Myocyte (in vitro differentiated cells): ENCODE measurements at places on chromosomes 16 and 17.
A peak's percentile ranks its signal among the peaks of the same experiment; 100 is the strongest.

DNA sequence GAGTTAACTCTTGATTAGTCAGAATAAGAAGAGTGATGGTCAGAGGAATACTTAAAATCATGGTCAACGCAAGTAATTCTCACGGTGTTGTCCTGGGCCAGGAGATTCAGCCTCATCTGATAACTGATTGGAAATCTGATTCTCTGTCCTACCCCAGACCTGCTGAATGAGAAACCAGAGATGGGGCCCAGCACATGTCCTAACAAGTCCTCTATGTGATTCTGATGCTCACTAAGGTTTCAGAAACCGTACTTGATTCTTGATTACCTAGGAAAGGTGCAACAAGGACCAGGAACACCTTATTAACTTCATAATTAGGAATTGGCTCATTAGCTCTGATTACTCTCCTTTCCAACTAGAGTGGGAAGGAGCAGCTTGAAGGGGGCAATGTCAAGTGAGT lies 44.5 kb downstream of the ANKFY1 start:
- no peak for DNase-seq

DNA sequence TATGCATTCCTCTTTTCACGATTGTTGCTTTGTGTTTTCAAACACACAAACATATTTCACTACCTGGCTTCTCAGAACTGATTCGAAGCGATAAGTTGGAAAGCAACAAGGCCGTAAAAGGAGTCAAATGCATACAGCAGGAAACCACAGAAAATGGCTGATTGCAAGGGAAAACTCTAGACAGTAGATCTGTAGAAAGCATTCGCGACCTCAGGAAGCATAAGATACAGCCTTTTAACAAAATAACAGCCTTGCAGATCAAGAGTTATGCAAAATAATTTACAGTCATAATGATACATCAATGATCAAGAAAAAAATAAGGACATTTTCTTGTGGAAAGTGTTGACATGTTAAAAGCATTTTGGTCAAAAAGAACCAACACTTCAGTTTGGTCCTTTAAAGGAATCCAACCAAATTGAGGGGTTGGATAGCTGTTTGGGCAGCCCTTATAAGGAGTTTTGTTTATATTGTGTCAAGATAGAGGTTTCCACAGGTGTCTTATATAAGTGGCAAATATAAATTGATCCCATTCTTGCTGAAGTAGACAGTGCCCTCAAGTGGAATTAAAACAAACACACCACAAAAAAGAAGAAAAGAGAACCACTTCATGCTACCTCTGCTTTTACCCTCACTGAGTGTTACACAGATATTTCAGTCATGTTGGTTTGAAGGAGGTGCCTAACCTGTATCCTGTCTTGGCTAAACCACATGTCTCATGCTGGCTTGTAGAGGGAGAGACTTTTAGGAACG lies 5.5 kb downstream of the CYLD start:
- DNase-seq = peak; percentile 18

DNA sequence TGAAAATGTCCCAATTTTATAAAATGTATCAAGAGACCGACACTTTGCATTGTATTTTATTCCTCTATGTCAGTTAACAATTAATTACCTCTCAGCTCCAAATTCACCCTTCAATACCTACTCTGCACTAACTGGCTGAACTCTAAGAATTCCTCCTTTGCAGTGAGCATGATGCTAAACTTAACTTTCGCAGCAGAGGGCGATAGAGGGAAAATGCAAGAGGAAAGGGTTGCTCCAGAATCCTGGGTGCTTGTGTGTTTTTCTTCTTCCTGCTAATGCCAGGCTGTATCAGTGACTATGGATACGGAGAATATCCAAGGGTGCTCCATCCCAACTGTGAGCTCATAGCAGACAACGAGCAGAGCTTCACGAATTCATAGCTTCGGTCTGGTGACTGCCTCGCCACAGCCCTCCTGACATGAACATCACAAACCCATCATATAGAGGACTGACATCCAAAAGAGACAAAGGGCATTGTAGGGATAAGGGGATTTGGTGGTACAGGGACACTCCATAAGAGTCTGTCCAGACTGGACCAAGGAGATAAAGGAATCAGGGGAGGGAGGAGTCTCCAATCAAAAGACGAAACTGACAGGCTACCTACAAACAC lies 172.9 kb downstream of the STX8 start:
- DNase-seq = peak; percentile 26

GRCh38 chr16:24972608-24973220 lies 42.5 kb downstream of the ARHGAP17 start:
- no peak for DNase-seq

- no peak for DNase-seq
These were observed 9.5 kb downstream of the DLX4 start for GRCh38 chr17:49978501-49978900.

DNA sequence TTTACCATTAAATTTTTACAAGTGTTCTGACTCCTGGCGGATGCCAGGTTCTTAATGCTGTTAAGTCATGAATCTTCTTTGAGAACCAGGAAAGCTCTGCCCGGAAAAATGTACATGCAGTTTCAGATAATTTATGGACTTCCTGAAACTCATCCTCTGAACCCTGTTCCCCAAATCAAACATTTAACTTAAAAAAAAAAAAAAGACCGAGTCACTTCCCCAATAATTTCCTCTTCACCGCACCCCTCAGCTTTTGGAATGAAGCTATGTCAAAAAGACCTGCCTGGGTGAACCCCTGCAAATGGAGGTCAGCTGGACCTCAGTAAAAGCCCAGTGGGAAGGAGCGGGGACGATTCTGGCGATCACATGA lies 15.0 kb downstream of the ZNF232 start:
- no peak for DNase-seq

GRCh38 chr17:7258731-7259554 lies 3.3 kb downstream of the CLDN7 start:
- no peak for DNase-seq
